Neural progenitor cell (in vitro differentiated cells): ENCODE measurements at places on chromosomes 12 and 14. TPM values are rescaled to one million over a fixed set of nuclear protein-coding genes. Genes with fewer than 3 reads are reported as not detected.
A peak's percentile ranks its signal among the peaks of the same experiment; 100 is the strongest.

Gene KCNMB4
- 5.7 and 8.5 TPM in 2 replicates for total RNA-seq

DNA sequence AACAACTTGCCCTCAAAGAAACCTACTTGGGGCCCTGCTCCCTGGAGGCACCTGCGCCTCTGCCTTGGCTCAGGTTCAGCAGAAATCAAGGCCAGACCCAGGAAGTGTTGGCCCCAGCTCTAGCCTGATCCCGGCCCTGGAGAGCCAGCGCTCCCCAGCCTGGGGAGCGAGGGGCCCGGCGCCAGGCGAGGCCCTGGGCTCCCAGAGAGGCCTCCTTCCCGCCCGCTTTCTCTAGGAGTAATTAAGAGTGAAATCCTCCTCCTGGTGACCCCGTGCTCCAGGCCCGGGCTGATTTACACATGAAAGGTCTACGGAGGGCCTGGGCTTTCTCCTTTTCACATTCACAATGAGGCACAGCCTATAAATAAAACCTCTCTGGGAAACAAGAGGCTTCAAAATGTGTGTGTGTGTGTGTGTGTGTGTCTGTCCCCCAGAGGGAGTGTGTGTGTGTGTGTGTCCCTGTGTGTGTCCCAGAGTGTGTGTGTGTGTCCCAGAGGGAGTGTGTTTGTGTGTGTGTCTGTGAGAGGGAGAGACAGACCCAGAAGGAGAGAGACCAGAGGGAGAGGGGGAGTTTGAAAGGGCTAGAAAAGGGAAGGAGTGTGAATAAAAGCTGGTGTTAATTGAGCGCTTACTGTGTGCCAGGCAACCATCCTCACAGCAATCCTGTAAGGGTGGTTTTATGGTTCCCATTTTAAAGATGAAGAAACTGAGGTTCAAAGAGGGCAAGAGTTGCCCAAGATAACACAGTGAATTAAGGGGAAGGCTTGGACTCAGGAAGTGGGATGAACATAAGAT lies 23.8 kb upstream of the COX6A1 start:
- peak; percentile 96 for DNase-seq

DNA sequence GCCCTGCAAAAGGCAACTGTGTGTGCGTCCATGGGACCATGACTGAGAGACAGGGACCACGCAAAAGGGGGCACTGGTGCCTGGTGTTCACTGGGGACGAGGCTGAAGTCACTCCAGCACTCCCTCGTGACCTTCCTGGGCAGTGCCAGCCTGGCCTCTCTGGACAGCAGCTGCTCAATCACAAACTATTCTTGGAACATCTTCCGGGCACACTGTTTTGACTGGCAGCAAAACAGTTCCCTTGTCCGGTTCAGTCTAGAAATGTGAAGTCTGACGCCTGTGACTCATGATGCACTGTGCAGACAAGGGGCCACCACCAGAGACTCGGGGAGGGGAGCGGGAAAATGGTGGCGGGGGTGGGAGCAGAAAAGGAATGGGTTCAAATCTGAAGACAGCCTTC lies 20.8 kb downstream of the SNRNP35 start:
- DNase-seq: no peak

GRCh38 chr12:47602325-47602724 lies 103.5 kb downstream of the RPAP3 start:
- no peak for DNase-seq

GRCh38 chr14:93959239-93960107 lies 16.9 kb downstream of the ASB2 start:
- DNase-seq: no peak

DNA sequence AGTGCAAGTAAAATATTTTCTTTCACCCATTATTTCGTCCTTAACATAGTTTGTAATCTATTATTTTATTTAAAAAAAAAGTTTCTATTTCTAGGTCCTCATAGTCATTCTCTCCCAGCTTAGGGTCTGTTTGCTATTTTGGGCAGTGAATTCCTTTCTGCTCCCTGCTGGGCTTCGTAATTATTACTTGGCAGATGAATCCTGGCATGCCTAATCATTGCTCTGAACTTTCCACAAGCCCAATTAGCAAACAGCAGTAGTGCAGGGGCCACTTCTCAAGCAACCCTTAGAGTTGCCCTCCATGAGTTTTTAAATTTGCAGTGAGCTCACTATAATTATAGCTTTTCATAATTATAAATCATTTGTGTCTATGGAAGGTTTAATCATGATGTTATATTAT lies 1378.3 kb upstream of the SEL1L start:
- peak; percentile 31 for DNase-seq

GRCh38 chr12:227286-227915 lies 13.4 kb upstream of the SLC6A12 start:
- no peak for DNase-seq

DNA sequence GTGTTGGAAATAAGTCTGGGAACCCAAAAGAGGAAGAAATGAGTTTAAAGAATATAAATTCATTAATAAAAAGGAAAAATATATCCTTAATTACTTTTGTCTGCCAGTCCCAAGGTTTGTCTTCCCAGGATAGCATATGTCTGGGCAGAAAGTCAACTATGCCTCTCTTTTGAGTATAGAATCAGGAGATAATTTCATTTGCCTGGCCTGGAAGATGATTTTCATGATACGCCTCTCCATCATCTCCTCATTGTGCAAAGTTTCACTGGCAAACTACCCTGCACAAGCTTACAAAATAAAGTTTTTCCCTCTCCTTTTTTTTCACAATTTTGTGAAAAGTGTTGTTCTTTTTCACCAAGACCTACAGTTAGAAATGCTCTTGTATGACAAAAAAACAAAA lies 340.8 kb downstream of the EGLN3 start:
- no peak for DNase-seq

DNA sequence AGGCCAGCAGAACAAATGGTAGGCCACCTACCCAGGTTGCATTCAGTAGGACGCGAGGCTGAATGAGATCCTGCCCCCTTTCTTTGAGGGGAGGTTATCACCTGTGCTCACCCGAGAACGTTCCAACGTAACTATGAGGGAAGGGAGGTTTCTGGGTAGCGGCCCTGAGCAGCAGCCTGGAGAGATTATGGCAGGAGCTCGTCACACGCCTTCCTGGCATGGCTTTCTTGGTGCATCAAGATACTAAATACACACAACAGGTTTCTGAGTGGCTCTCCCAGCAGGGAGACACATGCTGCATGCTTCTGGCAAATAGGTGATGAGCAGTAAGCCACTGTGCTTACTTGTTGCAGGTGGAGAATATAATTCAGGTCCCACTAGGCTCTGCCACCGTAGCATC lies 147.7 kb downstream of the CALM1 start:
- DNase-seq: no peak

DNA sequence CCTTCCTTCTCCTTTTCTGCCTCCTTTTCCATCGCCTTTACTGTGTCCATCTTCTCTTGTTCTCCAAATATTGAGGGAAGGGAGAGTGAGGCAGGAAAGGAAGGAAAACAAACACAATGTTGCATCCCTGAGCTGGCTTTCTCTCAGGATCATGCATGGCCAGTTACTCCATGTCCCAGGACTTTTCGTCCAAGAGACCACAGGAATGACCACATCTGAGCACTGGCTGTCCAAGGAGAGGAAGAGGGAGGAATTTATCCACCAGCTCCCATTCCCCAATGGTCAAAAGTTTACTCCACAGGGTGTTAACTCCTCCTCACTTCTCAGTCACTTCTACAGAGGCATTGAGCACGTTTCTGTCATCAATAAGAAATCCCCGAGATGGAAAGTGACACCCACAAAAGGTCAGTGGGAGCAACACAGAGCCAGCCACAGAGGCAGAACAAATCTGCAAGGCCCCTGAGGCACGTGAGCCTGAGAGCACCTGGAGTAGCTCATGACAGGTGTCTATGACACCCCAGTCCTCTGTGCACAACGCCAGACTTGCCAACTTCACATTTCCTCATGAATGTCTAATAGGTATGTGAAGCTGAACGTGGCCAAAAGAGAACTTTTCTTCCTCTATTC lies 177.3 kb upstream of the NUDT4 start:
- no peak for DNase-seq

- DNase-seq: no peak
These were observed 32.8 kb upstream of the C14orf180 start for GRCh38 chr14:104546591-104547309.
